Right lung (tissue), 10 donors: ENCODE measurements at places on chromosomes 4 and X.

DNA sequence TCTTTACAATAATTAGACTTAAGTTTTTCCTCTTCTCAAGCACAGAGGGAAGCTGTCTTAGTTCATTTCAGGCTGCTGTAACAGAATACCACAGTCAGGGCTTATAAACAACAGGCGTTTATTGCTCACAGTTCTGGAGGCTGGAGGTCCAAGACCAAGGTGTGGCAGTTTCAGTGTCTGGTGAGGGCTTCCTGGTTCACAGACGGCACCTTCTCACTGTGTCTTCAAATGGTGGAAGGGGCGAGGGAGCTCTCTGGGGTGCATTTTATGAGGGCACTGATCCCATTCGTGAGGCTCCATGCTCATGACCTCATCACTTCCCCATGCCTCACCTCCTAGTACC lies 115.7 kb upstream of the MXRA5 start:
- DNase-seq, result no peak

DNA sequence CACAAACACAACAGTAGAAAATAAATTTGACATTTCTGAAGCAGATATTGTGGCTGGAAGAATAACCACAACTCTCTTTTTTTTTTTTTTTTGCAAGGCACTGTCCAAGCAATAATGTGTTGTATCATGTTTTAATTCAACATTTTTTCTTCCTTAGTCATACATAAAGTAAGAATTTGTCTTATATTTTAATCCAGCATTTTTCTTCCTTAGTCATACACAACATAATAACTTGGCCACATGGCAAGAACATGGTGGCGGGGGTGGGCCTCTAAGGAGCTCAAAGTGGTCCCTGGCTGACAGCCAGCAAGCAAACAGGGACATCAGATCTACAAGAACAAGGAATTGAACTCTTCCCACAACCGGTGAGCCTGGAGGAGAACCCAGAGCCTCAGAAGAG lies 20.2 kb downstream of the FBXW7 start:
- no peak for DNase-seq

DNA sequence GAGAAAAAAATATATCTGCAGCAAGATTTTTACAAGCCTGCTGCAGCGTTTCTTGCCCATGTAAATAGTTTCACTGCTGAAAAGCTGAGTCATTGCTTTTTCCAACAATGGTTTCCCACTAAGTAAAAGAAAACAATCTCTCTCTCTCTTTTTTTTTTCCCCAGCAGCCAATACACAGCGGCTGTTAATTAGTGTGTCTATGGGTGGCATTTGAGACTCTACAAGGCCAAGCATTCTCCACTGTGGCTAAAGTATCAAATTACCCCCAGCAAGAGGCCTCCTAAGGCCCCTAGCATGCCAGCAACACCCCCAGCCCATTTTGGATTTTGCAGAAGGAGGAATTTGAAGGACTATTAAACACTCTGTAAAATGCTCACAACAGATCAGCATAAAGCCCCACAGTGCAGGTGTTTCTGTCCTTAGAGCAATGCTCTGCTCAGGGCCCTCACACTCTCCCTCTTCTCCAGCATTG lies 837.4 kb downstream of the TRIML1 start:
- peak; percentile 4 for DNase-seq

DNA sequence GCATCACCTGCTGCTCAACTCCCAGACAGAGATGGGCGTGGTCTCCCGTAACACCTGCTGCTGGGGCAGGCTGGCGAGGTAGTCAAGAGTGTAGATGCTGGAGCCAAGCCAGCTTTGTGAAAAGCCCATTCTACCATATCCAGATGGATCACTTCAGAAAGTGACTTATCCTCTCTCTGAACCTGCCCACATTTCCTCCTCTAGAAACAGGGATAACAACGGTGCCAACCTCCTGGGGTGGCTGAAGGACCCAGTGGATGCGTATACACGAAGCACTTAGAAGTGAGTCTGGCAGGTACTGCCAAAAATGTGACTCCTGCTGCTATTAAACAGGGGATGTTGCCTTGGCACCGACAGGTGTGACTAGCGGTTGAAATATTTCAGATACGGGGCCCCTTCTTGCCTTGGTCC lies 95.8 kb downstream of the SORBS2 start:
- DNase-seq, result no peak

DNA sequence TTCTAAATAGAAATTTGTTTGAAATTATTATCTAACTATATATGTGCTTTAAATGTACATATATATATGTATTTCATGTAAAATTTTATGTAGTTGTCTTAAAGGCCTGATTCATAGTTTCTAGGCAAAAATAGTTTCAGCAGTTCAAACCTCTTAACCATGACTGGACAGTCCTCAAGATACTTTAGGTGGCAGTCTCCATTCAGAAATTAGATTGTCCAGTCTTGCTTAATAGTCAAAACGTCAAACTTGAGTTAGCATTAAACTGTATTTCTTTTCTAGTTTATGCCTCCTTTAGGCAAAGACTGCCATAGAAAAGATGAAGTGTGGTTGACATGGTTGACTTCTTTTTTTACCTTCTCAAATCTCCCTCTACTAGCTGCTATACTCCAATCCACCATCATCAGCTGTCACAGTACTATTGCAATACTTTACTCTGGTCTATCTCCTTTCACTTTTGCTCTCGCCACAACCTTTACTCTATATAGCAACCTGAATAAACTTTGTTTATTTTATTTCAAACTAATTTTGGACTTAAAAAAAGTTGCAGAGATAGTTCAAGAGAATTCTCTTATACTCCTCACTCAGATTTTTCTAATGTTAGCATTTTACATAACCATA lies 395.6 kb upstream of the DIPK2B start:
- no peak for DNase-seq

DNA sequence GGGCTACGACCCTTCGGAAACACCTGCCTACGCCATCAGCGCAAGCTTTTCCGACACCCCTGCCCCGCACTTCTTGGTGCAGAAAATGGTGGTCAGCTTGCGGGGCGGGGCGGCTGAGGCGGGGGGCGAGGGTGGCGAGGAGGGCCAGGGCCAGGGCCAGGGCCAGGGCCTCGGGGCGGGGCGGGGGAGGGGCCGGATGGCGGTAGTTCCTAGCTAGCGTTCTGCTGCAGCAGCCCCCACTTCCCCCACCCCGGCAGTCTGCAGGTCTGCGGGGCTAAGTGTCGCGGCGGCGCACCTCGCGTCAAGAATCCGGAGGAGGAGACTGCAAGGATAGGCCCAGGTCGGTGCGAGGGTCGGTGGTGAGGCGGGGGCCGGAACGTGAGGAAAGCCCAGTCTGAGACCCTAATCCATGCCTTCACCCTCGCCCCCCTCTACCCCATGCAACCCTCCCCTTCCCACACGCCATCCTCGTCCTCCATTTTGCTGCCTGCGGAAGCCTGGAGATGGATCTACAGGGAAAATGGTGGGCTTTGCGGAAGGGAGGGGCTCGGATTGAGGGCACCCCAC lies 600 bp downstream of the BEX4 start:
- peak; percentile 22 for DNase-seq

DNA sequence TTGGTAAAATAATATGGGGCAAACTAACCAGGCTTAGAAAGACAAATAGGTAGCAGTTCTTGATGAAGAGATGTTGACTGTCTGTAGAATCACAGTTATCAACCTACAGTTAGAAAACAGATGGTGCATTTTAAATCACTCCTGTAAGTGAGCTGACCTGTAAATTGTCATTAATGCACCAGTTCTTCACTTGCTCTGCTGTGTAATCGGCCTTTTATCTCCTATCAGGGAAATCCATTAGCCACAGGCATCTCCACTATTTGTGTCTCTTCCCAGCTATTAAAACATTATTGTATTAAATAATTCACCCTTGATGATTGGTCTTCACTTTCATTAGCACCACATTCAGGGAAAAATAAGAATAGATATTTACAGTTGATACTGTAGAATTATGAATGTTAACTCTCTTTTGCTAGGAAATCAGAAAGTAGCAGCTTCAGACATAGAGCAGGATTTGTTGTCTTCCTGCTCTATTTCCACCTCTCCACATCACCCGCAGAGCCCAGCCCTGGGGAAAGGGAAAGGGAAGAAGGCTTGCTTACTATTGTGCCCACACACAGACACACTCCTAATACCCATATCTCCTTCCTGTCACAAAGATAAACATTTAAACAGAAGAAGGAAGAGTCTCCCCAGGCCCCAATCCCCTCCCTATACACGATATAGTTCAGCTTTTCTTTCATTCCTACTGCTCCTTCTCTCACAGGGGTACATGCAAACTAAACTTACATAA lies 97.1 kb downstream of the REELD1 start:
- no peak for DNase-seq

DNA sequence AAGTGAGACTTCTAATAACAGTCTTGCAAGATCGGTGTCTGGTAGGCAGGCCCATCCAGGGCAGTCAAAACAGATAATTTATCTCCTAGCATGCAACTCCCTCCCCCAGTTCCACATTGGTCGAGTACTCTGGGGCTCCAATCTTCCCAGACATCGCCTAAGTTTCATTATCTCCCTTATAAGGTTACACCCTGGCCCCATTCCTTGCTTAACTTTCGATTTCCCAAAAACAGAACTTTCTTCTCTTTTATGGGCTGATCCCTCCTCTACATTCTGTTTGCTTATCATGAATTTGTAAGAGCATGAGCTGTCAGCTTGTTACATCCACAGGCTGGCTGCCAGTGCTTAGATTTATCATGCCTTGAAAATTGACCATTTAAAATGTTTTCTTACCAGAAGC lies 471.3 kb downstream of the TECRL start:
- DNase-seq, result no peak

DNA sequence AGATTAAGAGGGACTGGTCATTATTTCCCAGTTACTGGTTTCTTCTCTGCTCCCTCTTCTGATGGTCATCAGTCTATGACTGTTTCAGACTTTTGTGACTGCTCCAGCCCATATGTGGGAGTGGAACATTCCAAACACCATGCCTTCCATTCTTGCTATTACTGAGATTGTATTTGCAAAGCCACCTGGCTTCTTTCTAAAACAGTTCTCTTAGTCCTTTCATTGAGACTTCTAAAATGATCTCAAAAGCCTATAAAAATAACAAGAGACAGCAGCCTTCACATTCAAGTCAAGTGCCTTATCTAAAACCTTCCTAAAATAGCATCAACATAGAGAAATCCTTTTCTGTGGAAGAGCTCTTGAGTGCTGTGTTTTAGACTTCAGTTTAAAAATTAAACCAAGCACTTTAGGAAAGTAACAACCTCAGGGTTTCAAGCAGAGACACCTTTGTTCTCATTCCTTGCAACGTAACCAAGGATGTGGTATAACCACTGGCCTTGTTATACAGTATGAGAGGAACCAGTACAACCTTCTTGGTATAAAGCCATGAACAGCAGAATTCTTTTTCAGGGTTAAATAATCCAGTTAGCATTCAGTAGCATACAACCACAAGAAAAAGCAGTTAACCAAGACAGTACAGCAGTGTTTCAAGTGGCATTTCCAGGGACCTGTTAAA lies 97.1 kb downstream of the NFKB1 start:
- no peak for DNase-seq
